Activated T-helper 9 cell treated with anti-CD3 and anti-CD28 coated beads, Interleukin-2, amount 50 U/mL, for 16 hours (primary cell): ENCODE measurements at places on chromosomes 16 and 17.

- no peak for DNase-seq
Measured at GRCh38 chr16:2152695-2153506, 2.7 kb upstream of the TRAF7 start.

- DNase-seq, result no peak
Measured at GRCh38 chr17:77471984-77472461, 331.3 kb downstream of the SEC14L1 start.

DNA sequence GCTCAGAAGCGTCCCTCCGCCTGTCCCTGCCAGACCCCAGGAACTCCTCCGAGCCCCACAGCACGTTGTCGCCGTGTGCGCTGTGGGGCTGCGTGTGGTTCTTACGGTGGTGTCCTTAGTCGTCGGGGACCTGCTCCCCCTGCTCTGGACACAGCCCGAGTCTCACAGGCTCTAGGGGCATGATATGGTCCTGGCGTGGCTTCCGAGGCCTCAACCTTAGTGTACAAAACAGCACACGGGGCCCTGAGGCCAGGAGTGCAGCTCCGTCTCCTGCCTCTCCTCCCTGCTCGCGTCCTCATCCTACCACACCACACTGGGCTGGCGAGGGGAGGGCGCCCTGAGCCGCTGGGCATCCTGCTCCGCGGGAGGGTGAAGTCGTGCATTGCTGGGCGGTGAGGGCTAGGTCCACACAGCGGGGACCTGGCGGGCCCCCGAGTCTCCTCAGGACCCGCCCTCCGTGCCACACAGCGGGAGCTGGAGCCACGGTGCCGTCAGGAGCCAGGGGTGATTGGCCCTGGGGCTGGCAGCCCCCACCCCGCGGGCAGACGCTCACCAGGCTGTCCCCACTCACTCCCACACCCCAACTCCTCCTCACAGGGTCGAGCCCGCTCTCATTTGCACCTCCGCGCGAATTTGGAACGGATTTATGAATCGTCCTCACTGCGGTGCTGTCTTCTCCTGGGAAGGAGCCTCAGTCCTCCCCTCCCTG is 1.2 kb upstream of the MAFG start:
- DNase-seq, result no peak

DNA sequence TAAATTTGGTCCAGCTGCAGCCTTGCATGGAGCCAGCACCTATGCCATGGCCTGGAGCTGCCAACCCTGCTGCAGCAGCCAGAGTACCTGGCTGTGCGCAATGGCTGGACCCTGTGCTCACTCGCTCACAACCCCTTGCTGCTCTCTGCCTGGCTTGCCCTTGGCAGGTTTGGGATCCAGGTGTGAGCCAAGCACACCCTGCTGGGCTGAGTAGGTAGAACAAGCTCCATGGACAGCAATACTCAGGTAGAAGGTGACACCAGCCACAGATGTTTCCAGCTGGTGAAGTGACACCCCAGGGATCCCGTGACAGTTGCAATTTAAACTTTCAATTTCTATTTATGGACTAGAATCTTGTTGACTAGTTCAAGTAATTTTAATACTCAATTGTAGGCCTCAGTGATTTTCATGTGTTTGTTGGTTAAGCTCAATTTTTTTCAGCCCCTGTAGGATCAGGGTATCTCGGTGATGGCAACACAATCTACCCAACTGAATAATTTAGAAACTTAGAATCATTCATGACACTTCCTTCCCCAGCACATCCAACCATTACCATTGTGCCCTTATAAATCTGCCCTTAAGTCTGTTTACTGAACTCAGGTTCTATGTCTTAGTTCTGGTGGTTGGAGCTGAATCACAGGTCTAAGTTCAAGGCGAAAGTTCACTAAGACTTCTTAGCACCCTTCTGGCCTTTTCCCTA is 480.0 kb downstream of the PMP22 start:
- no peak for DNase-seq

DNA sequence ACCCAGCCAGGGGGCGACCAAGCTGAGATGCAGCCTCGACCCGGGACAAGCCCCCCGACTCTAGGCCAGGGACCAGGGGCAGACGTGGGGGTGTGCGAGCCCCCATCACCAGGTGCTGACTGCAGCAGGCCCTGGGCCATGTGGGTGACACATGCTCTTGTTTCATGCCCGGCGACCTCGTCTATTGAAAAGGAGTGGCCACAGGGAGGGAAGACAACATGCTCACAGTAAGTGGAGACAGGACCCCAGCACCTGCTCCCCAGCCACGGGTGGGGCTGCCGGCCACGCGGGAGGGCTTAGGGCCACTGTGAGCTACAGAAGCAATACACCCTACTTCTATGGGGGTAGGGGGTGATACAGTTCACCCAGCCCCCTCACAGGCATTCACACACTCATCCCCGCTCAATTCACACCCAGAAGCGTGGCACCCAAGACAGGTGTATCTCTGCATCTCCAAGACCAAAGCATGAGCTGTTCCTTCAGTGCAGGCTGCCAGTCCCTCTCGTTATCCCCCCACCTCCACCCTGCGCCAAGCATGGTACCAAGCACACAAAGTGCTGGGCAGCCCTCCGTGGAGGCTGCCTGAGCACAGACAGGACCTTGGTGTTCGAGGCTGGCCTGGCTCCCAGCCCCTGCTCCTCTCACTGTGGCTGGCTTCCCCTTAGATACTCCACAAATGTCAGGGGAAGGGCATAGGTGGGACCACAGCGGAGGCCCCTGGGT is 13.6 kb downstream of the VASN start:
- no peak for DNase-seq

DNA sequence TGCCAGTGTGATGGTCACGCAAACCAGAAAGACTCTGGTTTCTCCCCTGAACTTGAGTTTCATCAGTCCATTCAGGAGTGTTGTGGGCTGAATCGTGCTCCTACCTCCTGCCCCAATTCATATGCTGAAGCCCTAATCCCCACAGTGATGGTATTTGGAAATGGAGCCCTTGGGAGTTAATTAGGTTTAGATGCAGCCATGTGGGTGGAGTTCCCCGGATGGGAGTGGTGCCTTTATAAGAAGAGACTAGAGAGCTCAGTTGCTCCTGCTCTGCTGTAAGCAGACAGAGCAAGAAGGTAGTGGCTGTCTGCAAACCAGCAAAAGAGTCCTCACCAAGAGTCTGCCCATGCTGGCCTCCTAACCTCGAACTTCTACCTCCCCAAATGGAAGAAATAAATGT is 160.3 kb upstream of the DYNLRB2 start:
- no peak for DNase-seq

- no peak for DNase-seq
Measured at GRCh38 chr16:52076801-52077201, 470.1 kb downstream of the TOX3 start.

DNA sequence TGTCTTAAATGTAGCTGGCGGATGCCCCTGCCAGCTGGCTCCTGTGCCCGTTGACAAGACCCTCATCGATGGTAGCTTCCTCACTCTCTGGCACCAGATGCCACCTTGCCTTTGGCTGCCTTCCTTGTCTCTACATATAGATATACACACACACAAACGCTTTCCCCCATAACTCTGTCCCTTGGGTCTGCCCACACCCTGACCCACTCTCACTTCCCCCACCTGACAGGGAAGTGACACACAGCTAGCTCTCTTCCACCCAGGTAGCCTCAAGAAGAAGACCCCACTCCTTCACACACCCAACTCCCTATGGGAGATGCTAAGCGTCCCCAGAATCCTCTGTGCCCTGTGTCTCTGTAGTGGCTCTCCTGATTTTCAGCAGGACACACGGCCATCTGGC is 25.6 kb downstream of the JUP start:
- DNase-seq, result no peak
